ENCODE measurements at places on chromosomes 12 and 14. TPM values are rescaled to one million over a fixed set of nuclear protein-coding genes. Genes with fewer than 3 reads are reported as not detected.

Gene CBLN3
- 11.1 TPM for total RNA-seq

DNA sequence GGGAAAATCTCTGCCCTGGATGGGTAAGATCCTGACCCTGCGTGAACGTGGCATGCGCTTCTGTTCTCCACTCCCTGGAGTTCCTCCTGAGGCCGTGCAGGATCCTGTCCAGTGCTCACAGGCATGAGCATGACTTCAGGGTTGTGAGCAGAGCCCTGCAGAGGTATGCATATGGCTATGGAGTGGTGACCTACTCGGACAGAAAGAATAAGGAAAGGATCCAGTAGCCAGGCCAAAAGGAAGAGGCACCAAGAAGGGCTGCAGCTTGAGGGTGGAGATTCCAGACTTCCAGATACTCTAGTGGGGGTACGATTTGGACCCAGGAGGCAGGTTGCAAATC lies 20.8 kb upstream of the CD27 start:
- no peak for ATAC-seq

- ATAC-seq: no peak
These were observed 11.2 kb upstream of the WSCD2 start for GRCh38 chr12:108117902-108118301.

DNA sequence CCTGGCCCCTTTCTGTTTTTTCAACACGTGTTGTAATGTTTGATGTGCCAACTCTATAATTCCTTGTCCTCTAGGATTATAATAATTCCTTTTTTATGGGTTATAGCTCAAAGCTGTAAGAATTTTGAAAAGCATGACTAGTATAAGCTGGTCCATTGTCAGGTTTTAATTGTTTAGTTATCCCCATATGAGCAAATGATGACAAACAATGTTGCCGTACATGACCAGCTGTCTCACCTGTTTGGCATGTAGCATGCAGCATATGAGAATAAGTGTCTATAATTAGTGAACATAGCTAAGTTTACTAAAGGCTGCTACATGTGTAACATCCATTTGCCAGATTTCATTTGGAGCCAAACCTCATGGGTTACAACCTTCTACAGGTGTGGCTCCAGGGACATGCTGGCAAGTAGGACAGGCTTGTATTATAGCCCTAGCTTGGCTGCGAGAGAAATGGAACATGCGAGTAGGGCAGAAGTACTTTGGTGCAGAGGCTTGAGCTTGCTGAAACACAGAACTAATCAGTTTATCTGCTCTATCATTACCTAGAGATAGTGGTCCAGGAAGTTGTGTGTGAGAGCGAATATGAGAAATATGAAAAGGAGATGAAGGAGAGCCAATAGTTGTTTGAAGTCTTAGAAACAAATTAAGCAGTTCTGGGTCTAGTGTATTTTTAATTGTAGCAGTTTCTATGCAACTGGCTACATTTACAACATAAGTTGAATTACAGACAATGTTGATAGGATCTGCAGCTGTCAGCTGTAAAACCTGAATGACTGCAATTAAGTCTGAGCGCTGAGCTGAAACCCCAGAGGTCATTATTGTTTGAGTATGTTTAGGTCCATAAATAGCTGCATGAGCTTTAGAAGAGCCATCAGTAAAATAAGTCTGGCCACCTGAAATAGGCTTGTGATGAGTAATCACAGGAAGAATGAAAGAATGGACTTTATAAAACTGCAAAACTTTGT lies 22.6 kb upstream of the MAPKAPK5 start:
- ATAC-seq: no peak

Gene ENDOU
- total RNA-seq: not detected

Gene TGM1
- 18.2 TPM for total RNA-seq

DNA sequence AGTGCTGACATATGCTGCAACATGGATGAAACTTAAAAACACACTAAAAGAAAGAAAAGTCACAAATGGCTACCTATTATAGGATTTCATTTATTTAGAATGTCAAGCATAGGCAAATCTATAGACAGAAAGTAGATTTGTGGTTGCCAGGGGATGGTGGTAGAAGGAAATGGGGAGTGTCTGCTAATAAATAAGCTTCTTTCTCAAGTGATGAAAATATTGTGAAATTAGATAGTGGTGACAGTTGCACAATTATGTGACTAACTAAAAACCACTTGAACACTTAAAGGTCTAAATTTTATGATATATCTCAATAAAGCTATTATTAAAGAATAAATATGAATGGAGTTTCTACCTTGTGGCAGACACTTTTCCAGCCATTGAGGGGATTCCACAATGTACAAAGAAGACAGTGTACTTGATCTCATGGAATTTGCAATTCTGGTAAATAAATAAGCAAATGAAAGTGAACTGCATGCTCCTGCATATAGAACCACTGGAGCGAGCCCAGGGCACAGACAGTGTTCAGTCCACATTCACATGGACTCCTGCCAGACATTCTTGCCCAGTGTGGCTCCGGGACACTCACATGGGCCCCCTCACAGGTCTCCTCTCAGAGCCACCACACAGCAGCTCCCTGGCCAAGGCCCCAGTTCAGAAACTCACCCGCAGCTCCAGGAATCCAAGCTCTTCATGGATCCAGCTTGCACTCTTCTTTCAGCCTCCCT lies 107.1 kb upstream of the ARID2 start:
- ATAC-seq: no peak

Gene TCP11L2
- 9.6 TPM for total RNA-seq

GRCh38 chr14:71336489-71337192 lies 429.4 kb downstream of the PCNX1 start:
- no peak for ATAC-seq

- ATAC-seq: peak; percentile 13
These were observed at the start of gene SRGAP1 for GRCh38 chr12:63844391-63845341. SRGAP1 (plus strand) TSS chr12:63844700; CDS start chr12:63844817, 117 bp downstream.

GRCh38 chr12:70823182-70823976 lies 97.2 kb downstream of the PTPRR start:
- ATAC-seq: no peak

Gene RERGL
- not detected for total RNA-seq

Gene RAD51B
- total RNA-seq: 37.0 TPM

- no peak for ATAC-seq
These were observed 47.7 kb downstream of the SPRING1 start for GRCh38 chr12:116689979-116690744.

- peak; percentile 92 for ATAC-seq
These were observed 31.9 kb downstream of the USP15 start for GRCh38 chr12:62291864-62292760.

Data from activated T-helper 17 cell treated with anti-CD3 and anti-CD28 coated beads, Interleukin-2, amount 50 U/mL, for 72 hours (primary cell).